ENCODE measurements at places on chromosomes 5 and 9.
A peak's percentile ranks its signal among the peaks of the same experiment; 100 is the strongest.

DNA sequence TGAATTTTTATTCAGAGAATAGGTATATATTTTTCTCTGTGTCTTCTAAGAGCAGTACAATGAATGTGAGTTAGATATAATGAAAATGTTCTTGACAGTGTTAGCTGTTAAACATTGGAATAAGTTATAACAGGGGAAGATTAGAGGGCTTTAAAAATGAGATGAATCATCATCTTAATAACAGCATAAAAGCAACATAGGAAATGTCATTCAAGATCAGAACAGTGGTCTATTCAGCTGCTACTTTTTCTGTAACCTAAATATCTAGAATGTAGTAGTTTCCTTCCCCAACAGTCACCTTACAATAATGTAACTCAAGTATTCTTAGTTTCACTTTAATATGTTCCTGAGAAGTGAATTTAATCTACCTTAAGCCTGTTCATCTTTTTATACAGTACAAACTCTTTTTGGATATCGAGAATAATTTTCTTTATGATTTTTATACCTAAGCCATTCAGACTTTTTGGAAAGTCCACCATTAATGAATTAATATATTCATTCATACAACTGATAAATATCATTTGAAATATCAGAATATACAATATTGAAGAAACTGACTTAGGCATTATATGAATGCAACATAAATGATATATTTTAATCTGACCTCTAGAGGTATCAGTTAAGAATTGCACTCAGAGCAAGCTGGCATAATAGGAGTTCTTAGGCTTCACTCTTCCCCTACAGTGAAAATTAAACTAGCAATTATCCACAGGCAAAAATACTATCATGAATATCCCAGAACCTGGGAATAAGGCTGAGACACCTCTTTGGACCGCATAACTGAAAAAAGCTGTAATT is 66.1 kb upstream of the EDIL3 start:
- peak; percentile 81 for DNase-seq

DNA sequence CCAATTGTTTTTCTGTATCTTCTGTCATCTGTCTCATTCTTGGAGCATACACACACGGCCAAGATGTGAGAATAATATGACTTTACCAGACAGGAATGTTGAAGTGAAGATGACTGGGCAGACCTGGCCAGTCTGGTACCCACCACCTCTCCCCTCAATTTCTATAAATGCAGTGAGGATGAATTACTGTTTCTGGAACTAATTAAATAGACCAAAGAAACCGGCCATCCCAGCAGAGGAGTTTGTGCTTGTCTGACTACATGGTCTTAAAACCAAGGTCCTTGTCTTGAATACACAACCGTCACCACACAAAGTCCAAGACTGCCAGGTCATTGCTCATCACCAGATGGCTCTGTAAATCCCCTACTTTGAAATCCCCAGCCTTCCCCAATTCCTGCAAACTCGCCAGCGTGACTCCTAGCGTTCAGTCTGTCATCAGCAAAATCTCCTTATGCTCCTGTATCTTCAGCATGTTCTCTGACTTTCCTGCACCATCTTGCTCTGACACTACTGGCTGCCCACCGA is 147.2 kb downstream of the PDE4D start:
- DNase-seq: peak; percentile 77

- no peak for DNase-seq
Observed at GRCh38 chr5:165874851-165875250, 2369.4 kb downstream of the MAT2B start.

- no peak for DNase-seq
Observed at GRCh38 chr5:77744116-77744515, 32.0 kb downstream of the TBCA start.

DNA sequence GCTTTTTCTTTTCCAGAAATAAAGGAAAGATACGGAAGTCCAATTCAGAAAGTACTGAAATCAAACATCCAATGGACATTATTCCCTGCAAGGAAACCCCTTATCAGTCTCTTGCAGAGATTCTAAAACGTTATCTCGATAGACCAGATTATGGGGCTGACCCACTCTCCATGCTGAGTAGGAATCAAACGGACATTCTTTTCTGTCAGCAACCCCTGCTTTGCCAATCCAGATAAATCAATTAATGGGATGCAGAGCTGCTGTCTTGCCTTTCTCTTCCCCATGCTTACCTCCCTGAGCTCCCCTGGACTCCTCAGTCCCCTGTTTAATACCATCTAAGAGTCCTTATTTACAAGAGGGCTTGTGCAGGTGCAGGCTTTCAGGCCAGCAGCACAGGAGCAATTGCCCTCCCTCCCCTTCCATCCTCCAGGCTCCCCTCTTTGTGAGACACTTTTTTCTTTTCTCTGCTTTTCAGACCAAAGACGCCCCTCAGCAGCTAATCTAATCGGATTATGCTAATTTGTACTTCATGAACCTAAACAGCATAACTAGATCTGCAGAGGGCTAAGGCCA is 14.2 kb downstream of the TAL2 start:
- DNase-seq: no peak

DNA sequence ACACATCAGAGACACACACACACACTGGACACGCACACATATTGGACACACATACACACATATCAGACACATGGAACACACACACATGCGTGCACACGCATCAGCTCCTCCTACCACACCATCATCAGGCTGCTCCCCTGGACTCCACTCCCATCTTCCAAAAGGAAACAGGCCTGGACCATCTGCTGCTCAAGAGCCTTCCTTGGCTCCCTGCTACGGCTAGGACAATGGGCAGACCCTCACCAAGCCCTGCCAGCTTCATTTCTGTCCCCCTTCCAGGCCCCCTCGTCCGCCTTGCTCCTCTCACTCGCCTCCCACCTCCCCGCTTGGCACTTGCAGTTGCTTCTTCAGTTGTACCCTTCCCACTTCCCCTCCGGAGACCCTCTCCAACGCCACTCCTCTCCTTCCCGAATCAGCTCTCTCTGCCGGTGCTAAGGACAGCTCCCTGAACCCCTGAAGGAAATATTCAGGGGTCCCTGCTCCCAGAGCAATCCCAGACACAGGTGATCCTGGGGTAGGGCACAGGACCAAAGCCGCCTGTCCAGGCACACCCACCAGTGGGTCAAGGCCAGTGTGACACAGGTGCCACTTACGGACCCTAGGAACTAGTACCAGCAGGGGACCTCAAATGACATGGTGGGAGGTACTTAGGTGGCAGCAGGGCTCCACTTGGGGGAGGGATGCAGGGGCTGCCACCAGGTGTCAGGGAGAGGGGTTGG is 12.1 kb upstream of the LAMC3 start:
- peak; percentile 24 for DNase-seq

- DNase-seq: peak; percentile 88
Observed at GRCh38 chr5:122942164-122942914, 94.2 kb downstream of the PPIC start.

DNA sequence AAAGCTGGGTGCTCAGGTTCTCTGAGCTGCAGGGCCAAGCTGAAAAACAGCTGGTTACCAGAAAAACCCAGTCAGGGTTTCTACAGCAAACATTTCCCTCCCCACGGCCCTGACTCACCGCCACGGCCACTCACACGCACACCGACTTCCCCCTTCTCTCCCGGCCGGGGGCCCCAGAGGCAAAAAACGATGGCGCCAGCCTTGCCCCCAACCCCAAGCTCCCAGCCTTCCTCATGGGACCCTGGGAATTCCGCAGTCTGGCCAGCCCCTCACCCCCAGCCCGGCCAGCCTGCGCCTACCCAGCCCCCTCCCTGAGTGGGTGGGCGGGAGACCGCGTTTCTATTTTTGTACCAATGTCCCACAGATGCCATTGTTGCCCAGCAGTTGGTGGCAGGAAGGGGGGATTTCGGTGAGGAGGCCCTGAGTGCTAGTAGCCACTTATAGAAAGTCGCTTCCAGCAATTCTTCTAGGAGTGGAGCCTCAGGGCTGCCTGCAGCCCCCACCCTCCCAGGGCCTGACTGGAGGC is 18.4 kb downstream of the ENG start:
- DNase-seq: no peak

- no peak for DNase-seq
Observed at GRCh38 chr9:28272127-28272526, 698.8 kb upstream of the C9orf72 start.

All from NCI-H69 (cell line).